ENCODE measurements at places on chromosomes 3 and 15.

- DNase-seq: peak; percentile 57
Observed at GRCh38 chr15:75732809-75733451, 20.3 kb upstream of the CSPG4 start.

DNA sequence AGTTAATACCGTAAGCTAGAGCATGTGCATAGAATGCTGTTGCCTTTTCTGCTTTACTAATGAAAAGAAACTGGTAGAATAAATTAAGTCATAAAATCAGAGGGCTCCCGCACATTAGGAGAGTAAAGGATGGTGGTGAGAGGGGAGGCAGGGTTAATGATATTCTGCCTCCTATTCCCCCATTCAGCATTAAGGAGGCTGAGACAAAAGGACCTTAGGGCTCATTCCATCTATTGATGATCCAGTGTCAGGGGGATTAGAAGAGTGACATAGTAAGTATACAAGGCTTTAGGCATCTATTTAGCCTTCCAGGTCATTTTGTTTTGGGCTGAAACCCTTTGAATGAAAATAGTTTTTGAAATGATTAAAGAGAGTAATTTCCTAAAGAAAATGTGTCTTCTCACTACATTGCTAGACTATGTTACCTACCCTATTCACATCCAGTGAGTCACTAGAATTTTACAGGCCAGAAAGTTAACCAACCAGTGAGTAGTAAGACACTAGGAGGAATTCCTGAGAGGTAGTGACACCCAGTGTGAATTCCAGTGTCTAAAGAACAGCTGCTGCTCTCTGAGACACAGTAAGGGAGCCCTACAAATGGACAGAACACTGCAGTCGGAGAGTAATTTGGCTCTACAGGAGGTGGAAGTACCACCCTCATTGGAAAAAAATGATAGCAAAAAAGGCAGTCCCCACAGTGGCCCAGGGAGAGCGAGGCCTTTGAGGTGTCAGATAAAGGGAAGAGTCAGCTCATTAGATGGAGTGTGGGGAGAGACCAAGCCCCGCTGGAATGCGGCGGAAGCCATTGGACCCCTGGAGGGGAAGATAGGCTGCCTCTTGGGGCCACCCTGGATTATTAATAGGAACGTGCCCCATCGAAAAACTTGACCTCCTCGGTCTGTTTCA lies 67.6 kb downstream of the TUSC7 start:
- no peak for DNase-seq

- DNase-seq: no peak
Observed at GRCh38 chr3:81707996-81708395, 53.4 kb downstream of the GBE1 start.

- DNase-seq: no peak
Observed at GRCh38 chr3:66629150-66629981, 128.5 kb upstream of the LRIG1 start.

DNA sequence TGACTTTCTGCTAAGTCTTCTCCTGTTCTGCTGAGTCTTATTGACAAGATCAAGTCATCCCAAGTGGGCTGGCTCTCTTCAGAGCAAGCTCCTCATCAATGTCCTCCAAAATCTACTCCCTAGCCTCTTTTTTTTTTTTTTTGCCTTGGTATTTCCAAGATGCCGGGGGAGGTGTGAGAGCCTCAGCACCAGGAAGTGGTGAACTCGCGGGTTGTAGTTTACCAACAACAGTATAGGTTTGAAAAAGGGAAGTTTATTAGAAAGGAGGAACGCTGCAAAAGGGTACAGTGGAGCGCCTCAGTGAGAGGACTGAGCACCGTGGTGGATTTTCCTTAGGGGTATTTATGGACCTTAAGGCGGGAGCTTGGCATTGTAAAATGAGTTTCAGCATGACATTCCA lies 94.3 kb upstream of the SGO1 start:
- no peak for DNase-seq

DNA sequence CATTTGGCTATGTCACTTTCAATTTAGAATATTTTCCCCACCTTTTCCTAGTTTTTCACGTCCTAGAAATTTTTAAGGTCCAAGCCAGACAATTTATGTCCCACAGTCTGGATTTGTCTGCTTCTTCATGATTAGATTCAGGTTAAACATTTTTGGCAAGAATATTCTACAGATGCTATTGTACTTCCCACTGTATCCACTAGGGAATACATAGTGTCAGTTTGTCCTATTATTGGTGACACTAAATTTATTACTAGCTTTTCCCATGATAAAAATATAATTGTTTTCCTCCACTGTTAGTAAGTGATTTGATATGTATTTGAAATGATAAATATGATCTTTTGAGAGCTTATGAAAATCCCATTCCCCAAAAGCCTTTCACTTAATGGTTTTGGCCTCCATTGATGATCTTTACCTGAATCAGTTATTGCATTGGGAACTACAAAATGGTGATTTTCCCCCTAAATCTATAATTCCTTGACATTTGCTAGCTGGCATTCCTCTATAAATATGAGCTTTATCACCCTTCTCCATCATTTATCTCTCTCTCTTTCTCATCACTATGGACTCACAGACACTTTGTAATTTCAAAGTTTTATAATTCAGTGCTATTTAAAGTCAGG lies 8.3 kb downstream of the ARL14 start:
- DNase-seq: no peak

- DNase-seq: no peak
Observed at GRCh38 chr3:102163818-102164154, 271.0 kb upstream of the ZPLD1 start.

DNA sequence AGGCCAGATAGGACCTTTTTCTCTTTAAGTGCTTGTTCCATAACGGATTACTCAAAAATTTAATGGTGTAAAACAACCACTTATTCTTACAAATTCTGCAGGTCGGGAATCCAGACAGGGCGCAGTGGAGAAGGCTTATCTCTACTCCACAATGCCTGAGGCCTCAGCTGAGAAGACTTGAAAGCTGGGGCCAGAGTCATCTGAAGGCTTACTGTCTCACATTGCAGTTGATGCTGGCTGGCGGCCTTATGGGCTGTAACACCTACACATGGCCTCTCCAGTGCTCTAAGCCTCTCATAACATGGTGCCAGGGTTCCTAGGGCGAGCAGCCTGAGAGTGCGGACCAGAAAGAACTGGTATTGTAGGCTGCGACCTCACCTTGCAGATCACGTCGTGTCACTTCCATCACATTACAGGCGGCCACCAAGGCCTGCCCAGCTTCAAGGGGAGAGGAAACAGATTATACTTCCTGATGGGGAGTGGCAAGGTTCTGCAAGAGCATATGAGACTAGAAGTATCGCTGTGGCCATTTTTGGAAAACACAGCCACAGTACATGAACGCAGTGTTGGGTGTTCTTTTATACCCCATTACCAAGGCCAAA lies 32.4 kb downstream of the CMTM7 start:
- DNase-seq: no peak

GRCh38 chr15:40100947-40101905 lies 7.5 kb downstream of the BMF start:
- DNase-seq: no peak

DNA sequence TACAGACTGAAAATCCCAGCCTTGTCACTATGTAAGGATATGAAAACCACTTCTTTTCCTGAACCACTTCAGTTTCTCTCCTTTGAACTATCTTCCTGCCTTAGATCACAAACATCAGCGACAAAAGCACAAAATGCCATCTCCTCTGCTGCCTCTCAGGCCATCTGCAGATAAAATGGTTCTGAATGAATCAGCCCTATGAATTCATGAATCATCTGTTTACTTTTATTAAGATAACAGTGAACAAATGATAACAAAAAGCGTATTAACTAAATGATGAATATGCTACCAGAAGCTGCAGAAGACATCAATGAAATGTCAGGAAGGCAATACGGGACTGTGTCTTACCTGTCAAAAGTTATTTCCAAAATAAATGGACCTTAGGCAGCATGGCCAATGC lies 928.1 kb downstream of the ROBO1 start:
- DNase-seq: no peak

- DNase-seq: no peak
Observed at GRCh38 chr15:62572797-62573196, 407.7 kb upstream of the C2CD4B start.

- no peak for DNase-seq
Observed at GRCh38 chr15:25375557-25375956, 63.3 kb downstream of the UBE3A start.

DNA sequence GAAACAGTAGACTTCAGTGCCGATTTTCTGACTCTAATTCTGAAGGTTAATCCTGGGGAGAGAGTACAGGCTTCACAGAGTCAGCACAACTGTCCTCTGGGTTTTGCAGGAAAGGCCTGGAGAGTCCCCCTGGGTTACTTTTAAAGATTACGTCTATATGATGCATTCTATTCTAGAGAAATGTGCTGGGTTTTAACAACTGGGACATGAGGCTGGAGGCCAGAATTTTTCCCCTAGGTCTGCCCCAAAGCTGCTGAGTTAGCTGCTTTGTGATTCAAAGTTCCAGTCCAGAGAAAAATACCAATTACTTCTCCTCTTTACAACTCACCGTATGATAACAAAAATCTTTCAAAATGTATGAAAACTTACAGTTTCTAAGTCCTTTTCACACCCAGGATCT lies 240.7 kb upstream of the TPRG1 start:
- DNase-seq: no peak

DNA sequence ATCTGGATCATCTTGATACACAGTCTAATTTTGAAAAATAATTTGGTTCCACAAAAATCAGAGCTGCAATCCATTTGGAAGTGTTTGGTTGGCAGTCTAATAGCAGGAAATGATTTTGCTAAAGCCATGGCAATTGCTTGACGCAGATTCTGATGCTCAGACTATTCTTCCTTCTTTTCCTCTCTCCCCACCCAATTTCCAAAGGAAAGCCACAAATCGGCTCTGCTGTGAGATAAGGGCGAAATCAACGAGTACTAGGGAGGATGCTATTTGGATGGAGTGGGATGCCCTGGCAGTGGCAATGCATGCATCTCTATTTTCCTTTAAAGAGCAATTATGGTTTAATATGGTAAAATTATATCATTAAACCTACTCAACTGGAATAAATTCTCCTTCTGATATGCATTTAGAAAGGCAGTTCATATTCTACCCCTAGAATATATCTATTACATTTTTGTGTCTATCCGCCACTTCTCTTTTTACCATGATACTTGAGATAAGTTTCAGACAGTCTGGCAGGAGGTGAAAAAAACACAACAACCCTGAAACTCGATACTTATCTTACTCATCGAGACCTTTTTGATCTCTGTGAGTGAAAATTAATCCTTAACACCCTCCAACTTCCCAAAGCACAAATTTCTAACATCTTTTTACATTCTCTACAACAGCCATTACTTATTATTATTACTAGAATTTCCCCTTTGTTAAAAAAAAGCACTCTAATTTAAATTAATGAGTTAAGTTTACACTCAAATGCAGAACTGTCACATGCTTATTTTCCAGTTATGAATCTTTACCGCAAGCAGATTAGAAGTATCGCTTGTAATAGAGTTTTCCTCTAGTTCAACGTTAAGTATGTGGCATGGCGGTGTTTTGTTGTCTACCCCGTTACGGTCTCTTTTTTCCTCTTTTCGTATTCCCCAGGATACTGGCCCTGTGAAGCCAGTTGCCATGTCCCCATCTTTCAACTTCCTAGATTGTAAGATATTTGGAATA lies 433.3 kb downstream of the FOXP1 start:
- no peak for DNase-seq

DNA sequence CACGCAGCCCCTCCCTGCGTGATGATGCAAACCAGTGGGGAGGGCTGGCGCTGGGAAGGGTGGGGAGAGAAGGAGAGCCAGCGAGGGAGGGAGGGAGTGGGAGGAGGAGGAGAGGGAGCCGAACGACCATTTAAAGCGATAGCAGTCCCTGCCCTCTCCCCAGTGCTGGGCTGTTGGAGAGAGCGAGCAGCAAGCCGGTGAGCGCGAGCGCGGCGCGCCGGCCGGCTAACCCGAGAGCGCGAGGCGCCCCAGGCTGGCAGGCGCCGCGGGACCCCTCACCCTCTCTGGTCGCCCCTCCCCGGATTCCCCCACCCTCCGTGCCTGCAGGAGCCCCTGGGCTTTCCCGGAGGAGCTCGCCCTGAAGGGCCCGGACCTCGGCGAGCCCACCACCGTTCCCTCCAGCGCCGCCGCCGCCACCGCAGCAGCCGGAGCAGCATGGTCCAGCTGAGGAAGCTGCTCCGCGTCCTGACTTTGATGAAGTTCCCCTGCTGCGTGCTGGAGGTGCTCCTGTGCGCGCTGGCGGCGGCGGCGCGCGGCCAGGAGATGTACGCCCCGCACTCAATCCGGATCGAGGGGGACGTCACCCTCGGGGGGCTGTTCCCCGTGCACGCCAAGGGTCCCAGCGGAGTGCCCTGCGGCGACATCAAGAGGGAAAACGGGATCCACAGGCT lies at the start of gene GRM7:
Gene GRM7, plus strand, starts transcription at position 162 of the 671 bp plus-strand sequence.
- no peak for DNase-seq
